ENCODE measurements at places on chromosomes 7 and 10.

DNA sequence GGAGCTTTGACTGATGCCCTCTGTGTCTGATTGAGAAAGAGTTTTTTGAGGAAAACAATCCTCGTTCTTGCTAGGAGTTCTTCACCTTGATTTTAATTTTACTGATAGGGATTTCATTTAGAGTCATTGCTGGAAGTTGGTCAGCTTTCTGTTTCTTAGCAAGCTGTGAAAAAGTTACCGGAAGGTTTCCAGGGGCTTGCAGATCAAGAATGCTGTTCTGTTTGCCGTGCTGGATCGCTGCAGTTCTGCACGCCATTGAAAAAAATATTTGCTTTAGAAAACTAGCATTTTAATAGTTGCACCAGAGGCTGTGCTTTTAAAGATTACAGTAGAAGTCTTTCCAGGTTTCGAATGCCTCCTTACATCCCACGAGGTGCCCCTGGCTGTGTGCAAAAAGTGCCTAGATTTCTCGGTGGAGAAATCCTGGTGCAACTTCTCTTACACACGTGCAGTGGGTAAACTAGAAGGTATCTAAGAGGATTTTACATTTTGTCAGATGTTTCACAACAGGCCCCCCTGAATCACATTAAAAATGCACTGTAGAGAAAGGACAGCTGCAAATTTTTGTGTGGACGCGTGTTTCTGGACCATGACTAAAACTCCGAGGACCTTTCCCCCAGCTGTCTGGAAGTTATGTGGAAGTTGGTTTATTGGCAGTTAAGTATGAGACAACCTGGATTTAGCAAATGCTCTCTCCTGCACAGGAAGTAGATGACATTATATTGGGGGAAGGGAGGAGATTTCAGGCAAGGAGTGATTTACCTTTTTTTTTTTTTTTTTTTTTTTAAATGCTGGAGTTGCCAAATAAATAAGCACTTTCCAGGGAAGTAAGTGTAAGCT is 5.8 kb downstream of the TCF7L2 start:
- peak; percentile 76 for DNase-seq

DNA sequence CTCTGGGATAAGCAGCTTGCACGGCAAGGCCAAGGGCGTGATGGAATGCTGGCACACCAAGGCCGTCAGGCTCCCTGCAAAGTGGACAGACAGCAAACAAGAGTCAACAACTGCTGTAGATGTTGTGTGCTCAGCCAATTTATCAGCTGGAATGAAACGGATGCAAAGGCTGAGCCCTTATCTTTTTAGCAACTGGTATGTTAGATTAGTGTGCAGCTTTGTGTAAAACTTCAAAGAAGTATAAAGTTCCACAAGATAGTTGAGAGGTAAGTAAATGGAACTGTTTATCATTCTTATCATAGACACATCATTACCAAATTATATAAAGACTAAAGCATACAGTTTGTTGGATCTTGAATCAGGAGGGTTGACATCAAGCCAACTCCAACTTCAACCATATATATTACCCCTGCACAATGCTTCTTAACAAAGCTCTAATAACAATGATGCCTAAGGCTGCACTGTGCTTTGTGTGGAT is 289.0 kb downstream of the TNS3 start:
- peak; percentile 64 for DNase-seq

GRCh38 chr7:75951506-75951905 is 36.6 kb downstream of the POR start:
- peak; percentile 94 for DNase-seq

DNA sequence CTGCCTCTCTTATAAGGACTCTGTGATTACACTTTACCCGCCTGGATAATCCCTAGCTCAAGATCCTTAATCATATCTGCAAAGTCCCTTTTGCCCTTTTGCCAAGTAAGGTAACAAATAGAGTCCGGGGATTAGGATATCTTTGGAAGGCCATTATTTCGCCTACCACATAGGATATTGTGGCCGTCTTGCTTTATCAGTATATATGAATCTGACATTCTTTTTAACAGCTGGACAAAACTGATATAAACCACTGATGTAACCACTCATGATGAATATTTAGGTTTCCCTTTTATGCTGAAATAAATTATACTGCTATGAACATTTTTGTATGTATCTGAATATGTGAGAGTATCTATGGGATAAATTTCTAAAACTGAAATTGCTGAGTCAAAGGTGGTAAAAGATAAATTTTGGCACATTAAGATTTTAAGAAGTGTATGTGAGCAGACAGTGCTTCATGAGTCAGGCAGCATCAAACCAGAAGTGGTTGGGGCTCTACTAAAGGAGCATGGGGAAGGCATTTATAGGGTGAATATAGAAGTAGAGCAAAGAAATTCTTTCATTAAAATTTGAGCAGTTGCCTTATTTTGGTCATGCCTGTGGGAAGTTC is 44.7 kb downstream of the AVL9 start:
- peak; percentile 19 for DNase-seq

DNA sequence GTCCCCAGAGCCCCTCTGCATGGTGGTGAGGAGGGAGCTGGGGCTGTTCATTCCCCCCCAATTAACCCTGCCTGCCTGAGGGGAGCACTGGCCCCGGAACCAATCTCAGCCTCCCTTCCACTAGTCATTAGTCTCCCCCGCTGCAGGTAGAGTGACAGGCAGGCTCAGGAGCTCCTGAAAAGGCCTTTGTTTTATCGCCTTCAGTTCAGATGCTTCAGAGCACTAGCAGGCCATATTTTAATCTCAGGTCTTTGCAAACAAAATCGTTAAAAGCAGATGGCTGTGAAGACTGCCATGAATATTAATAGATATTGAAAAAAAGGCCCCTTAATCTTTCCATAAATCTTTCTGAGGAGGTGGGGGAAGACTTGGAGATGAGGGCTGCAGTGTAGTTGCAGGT is 250.7 kb downstream of the RPS24 start:
- no peak for DNase-seq

DNA sequence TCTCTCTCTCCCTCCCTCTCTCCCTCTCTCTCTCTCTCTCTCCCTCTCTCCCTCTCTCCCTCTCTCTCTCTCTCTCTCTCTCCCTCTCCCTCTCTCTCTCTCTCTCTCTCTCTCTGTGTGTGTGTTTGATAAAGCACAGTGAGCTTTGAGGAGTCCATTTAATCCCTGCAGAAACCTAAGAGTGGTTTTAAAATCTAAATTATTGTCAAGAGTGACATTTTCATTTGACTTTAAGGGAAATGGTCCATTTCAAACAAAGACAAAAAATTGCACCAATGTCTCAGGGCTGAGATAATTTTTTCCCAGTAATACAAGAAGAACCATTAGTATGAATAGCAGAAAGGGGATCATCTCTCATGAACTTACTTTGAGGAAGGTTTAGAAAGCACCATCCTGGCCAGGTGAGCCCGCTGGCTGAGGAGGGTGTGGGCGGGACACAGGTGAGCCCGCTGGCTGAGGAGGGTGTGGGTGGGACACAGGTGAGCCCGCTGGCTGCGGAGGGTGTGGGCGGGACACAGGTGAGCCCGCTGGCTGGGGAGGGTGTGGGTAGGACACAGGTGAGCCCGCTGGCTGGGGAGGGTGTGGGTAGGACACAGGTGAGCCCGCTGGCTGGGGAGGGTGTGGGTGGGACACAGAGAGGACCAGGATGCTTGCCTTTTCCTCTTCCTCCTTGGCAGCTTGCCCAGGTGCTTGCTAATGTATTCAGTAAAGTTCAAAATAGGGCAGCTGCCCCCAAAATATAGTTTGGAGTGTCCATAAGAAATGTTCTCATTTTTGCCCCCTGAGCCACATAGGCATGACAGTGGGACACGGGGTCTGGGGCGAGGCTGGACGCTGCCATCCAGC is 125.0 kb downstream of the DNAJB6 start:
- no peak for DNase-seq

GRCh38 chr10:94199565-94199964 is 163.2 kb downstream of the NOC3L start:
- no peak for DNase-seq

DNA sequence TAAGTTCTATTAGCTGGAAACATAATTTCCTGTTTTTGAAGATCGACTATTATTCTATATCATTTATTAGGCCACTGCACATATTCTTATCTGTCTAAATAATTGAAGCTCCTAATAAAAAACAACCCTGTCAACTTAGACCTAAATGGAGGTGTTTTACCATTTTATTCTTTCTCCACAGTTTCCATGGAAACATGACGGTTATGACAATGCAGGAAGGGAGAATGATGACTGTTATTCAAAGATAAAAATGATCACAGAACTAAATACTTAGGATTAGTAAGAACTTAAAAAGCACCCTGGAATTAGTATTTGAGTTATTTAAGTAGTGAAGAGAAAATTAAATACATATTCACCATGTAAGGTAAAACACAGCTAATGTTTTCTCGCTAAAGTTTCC is 119.9 kb upstream of the DKK1 start:
- DNase-seq, result no peak

- DNase-seq, result peak; percentile 72
Measured at GRCh38 chr7:16891338-16891737, 9.6 kb upstream of the AGR3 start.

GRCh38 chr10:97497572-97498075 is 598 bp downstream of the MMS19 start:
- DNase-seq, result peak; percentile 74

GRCh38 chr10:129580010-129580409 is 113.0 kb downstream of the MGMT start:
- DNase-seq, result no peak

- DNase-seq, result peak; percentile 8
Measured at GRCh38 chr7:90412458-90413184, 9.4 kb downstream of the CLDN12 start.

DNA sequence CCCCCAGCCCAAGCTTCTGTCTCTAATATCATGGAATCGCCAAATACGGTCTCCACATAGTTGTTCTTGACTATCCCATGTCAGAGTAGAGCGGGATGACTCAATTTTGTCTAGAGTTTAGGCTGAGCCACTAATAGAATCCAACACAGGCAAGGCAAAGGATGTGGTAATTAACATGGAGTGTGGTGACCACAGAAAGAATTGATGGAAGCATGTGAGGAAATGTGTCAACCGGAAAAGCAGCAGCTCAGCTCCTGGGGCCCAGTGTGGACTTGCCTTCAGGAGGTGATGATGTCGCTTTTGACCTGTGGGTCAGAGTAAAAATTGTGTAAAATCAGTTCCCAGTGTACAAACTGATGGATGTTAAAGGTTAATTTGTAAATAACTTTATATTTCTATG is 139.3 kb upstream of the KLF6 start:
- peak; percentile 88 for DNase-seq

DNA sequence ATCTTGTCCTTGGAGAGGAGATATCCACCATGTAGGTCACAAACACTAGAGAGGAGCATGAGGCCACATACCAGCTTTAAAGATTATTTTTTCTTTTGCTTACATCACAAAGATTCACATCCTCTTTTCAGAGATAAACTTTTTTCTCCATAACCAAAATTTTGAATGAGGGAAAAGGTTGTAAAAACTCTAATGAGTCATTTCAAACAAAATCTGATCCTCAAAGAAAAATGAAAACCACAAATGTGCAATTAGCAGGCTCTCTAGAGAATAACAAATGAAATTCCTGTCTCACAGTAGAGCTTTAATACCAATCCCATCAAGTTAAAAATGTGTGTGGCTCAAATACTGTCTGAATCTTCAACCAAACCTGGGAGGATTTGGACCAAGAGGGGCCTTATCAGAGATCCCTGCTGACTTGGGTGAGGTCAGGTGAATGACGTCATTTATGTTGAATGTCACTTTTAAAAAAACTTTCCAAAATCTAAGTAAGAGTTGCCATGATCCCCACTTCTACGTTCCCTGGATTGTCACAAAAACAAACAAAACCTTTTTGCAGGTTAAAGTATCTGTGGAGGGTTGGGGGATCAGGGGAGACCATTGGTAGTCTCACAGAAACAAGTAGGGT is 261.5 kb upstream of the NPSR1 start:
- peak; percentile 1 for DNase-seq

- DNase-seq, result peak; percentile 61
Measured at GRCh38 chr10:58755677-58756076, 243.0 kb downstream of the BICC1 start.

DNA sequence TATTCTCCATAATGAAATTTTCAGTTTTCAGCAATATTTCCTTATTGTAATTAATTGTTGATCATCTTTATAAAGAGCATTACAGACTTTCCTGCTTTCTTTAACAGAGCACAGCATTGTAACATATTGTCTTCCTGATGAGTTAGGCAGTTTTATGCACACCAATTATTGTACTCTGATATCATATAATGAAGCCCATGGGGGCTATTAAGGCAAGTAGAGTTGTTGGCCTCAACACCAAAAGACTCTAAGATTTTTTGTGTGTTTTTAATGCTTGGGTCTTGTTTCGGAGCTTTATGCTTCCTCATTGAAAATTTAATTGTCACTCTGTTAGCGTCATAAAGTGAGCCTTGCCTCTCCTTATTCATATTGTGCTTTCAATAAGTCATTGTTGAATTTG is 49.2 kb upstream of the ARID5B start:
- DNase-seq, result no peak

GRCh38 chr7:21568762-21569161 is 25.9 kb downstream of the DNAH11 start:
- DNase-seq, result no peak

DNA sequence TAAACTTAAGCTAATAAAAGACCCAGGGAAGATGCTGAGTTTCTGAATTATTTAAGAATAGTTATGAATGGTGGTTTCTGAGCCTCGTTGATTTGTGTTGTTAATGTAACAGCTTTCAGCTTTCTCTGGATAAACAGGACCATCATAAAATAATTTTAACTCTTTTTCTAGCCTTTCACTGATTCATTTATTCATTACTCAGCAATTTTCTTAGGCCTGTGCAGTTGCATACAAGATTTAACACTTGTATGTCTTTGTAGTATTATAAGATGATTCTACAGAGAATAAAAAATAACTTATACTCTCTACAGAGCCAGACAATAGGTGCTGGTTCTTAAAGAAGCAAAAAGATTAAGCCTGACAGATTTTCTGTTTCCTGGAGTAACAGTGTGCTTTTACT is 29.3 kb downstream of the TMEM196 start:
- DNase-seq, result no peak

DNA sequence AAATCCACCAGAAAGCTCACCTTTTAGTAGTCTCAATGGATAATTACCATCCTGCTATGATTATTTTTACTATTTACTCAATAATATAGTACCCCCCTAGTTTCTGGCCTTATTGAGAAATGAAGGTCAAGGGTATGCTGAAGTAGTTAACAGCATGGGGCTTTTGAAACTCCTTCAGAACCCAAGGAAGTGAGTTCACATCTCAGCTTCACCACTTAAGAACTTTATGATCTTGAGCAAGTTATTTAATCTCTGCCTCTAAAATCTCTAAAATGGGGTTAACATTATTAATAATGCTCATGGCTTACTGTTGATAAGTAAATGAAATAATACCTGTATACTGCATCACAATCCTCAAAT is 5.8 kb downstream of the MTPN start:
- no peak for DNase-seq

- DNase-seq, result no peak
Measured at GRCh38 chr10:5486853-5487235, 12.5 kb downstream of the CALML5 start.

- DNase-seq, result no peak
Measured at GRCh38 chr10:104842704-104843103, 201.6 kb downstream of the SORCS3 start.

DNA sequence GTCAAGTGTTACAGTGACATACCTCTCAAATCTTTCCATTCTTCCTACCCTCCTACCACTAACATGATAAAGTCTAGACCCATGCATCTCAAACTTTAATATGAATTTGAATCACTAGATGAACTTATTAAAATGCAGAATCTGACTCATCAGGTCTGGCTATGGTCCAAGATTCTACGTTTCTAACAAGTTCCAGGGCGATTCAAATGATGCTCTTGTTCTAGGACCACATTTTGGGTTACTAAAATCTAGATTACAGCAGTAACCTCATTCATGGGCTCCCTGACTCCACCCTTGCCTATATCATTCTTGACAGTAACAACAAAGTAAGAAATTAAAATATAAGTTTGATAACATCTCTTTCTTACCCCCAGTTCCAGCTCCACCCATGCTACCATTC is 124.8 kb upstream of the LSM8 start:
- DNase-seq, result no peak

All from amniotic epithelial cell (primary cell).